ENCODE measurements at places on chromosomes 6 and 20.

GRCh38 chr20:47382746-47383415 lies 26.4 kb upstream of the ZMYND8 start:
- no peak for DNase-seq

GRCh38 chr6:55040102-55040848 lies 134.0 kb upstream of the HCRTR2 start:
- DNase-seq, result no peak

- no peak for DNase-seq
Observed at GRCh38 chr20:53827292-53828087, 233.9 kb upstream of the ZNF217 start.

GRCh38 chr20:46897328-46897880 lies 2.8 kb downstream of the EYA2 start:
- no peak for DNase-seq

DNA sequence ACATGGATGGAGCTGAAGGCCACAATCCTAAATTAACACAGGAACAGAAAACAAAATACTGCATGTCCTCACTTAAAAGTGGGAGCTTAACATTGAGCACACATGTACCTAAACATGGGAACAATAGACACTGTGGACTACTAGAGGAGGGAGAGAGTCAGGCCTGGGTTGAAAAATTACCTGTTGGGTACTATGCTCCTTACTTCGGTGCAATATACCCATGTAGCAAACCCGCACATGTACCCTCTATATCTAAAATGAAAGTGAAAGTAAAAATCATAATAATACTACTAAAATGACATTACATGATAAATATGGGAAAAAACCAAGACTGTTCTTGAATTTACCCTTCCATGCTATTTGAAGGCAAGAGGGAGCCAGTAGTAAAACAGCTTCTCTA lies 1273.8 kb upstream of the ADGRB3 start:
- DNase-seq, result no peak

DNA sequence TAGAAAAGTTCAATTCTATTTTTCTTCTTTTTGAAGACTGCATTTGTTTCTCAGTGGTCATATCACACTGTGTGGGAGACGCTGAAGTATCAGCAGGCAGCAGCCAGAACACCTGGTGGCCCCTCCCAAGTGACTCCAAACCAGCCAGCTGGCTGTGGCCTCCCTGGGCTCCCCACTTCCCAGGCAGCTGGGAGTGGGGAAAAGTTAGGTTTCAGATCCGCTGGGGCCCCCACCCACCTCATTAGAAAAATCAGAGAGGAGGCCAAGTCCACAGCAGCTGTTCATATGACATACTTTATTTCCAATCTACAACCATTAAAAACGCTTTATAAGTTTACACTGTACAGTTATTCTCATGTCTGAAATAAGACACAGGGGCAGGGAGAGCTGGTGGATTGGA lies 3.6 kb upstream of the DSN1 start:
- DNase-seq, result no peak

- DNase-seq, result peak; percentile 98
Observed at GRCh38 chr20:63574156-63574828, at the start of gene HELZ2. HELZ2 (minus strand) TSS chr20:63574239; CDS start chr20:63572385, 1,854 bp downstream.

DNA sequence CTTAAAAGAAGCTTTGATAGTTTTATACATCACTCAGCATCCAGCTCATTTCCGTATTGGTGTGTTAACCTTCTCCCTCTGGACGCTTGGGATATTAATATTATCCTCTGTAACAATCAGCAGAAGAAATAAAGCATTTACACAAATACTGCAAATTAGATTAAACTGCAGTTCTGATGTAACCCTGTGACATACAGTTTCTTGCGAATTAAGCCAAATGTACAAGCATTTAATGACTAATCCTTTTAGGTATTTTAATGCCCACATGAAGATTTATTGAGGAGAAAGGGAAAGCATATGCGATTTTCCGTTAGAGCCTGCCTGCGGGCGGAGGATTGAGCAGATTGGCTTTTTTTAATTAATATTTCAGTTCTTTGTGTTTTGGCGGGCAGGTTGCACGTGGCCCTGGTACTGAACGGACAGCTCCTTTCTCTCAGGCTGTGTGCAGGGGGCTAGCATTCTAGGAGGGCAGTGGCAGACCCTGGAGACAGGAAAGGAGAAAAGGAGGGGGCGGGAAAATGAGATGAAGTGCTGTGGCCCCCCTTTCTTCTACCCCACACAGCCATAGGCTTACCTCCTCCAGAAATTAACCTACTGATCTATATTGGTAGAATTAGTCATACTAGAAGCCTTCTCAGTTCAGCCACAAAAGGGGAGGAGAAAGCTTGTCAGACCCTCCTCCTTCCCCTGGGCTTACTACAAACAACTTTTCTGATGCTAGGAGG lies 14.1 kb upstream of the TFAP2D start:
- no peak for DNase-seq

- DNase-seq, result peak; percentile 34
Observed at GRCh38 chr6:36028877-36029324, 1.3 kb downstream of the MAPK14 start.

GRCh38 chr6:11208854-11209253 lies 23.6 kb downstream of the NEDD9 start:
- DNase-seq, result no peak

All from HTR-8/SVneo (cell line).